Caco-2 (cell line): ENCODE measurements at places on chromosomes 5 and 9.

GRCh38 chr5:179668391-179668790 lies 12.4 kb downstream of the CBY3 start:
- DNase-seq, result no peak

GRCh38 chr9:122446819-122447484 lies 30.8 kb downstream of the OR1J1 start:
- DNase-seq, result no peak

- DNase-seq, result no peak
These were observed 49.0 kb downstream of the SPTLC1 start for GRCh38 chr9:92066168-92066567.

DNA sequence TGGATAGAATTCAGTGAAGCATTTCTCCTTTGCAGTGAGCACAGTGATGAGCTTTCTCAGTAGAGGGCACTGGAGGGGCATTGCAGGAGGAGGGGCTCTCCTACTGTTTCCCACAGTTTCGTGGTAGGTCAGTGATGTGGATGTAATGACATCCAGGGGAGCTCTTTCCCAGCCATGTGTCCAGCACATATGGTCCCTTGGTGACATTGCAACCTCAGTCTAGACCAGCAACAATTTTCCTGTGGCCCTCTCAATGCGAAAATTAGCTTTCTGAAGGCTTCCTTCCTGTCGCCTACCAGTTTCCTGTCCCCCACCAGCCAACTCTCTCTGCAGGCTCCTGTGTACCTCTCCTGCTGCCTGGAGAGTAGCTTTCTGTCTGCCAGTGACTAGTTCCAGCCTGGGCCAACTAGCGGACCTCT lies 6.9 kb upstream of the PDCL start:
- DNase-seq, result peak; percentile 20

- DNase-seq, result no peak
These were observed 50.9 kb upstream of the ZNF354B start for GRCh38 chr5:178808886-178809285.

DNA sequence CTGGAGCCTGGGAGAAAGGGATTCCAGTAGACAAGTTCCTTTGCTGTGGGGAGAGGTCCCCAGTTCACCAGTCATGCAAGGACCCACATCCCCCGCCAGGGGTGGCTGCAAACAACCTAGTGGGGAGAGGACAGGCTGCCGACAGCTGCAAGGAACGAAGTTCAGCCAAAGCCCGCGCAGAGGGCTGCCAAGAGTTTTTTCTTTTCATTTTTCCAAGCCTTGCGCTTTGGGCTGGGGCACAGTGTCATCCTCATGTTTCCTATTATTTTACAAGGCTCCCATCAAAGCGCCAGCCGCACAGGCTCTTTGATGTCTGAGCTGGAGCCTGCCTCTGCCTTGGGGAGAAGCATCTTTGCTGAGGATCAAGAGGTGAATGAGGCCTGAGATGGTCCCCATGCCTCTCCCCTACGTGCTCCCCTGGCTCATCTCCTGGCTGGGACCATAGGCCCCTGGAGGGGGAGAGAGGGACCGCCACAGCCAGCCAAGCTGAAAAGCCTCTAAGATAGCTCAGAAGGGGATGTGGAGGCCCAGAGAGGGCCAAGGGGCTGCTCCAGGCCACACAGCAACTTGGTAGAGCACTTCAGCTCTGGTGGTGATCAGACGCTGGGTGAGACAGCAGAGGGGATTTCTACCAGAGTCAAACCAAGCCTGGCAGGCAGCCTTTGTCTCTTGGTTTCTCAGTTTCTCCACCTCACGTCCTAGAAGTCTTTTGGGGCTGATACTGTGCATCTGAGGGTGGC lies 50.4 kb upstream of the SYNPO start:
- DNase-seq, result peak; percentile 58

GRCh38 chr5:140365282-140365681 lies 5.3 kb downstream of the SLC4A9 start:
- no peak for DNase-seq

GRCh38 chr9:118170032-118170955 lies 466.1 kb downstream of the TLR4 start:
- peak; percentile 58 for DNase-seq

DNA sequence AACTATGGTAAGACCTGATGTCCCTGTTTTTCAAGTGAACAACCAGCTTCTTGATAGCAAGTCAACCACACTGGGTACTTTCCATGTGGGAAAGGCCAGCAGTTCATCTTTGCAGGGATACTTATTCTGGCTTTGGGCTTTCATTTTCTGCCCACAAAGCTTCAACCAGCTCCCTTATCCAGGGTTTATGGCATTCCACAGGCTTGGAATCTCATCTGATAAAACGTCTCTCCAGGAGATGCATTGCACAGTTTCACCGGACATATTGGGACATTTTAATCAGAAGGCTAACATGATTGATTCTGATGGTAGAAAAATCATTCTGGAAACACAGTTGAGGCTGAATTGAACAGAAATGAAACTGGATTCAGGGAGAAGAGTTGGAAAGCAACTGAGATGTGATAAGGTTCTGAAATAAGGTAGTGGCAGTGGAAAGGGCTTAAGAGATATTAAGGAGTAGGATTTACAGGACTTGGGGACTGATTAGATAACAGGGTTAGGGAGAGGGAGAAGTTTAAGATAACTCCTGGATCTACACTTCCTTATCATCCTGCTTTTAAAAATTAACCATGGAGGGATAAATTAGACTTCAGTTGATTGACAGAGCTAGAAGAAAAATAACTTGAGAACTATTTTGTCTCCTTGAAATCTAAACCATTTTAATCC lies 195.8 kb upstream of the FBXL7 start:
- DNase-seq, result no peak

DNA sequence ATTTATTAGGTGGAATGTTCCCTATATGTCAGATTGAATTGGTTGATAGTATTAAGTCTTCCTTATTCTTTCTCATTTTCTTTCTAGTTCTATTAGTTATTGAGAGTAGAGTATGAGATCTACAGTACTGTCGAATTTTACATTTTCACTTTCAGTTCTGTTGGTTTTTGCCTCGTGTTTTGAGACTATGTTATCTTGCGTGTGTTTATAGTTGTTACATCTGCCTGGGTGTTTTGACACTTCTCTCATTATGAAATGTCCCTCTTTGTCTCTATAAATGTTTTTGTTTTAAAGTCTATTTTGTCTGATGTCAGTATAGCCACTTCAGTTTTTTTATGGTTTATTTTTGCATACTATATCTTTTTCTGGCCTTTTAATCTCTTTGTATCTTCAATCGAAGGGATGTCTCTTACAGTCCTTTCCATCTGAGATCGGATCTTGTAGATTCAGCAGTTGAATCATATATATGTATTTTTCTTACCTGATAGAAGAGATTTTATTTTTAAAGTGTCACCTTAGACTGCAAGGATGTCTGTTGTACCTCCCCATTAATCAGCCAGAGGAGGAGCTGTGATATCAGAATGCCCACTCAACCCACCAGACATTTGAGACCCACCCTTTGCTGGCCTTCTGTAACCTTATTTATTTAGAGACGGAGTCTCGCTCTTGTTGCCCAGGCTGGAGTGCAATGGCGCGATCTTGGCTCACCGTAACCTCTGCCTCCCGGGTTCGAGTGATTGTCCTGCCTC lies 20.7 kb downstream of the EHMT1 start:
- DNase-seq, result no peak

DNA sequence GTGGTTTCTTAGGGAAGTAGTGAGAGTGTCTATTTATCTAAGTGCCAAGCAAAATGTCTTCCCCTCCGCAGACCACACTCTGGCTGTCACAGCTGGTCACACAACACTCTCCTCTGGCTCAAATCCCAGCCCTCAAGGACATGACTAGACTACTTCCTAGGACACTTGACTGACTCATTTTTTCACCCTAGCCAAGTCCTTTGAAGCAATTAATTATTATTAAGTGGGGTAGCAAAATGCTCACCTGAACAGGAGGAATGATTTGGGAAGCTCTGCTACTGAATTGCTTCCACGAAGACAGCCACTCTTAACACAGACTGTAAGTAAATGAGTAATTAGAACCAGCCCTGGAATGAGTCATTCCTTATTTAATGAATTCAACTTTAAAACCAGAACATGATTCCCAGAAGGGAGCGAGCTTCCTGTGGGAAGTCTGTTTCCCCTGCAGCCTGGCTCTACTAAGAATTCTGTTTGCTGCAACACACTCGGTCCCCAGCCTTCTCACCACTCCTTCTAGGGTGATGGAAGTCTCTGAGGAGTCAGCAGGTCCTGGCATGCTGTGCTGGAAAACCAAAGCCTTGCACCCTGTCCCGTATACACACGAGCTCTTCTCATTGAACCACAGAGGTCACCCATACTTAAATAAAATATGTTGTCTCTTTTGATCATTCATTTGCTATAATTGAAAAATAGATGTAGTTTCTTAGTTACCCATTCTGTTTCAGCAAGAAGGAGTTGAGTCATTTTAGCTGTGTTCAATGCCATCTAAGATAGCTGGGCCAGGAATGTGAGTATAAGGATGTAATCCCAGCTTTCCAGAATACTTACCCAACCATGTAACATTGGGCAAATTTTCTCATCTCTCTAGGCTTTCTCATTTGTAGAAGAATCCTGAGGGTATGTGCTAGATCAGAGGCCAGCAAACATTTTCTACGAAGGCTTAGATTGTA lies 218.6 kb upstream of the RASEF start:
- DNase-seq, result no peak

DNA sequence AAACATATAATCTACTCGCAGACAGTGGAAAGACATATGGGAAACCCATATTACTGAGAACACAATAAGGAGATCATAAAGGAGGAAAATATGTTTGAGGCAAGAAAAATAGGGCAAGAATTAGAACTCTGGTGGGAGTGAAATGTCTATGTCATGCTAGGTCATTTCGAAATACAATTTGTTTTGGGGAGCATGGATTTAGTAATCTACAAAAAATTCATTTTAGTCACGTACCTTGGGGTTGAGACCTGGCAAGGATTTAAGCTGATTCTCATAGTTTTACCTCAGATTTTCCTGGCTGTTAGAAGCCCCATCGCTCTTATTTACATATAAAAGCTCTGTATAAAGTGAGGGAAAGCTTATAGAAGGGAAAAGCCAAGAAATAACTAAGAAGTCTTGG lies 11.5 kb upstream of the CSNK1G3 start:
- DNase-seq, result no peak

GRCh38 chr5:78779262-78779661 lies 130.7 kb upstream of the LHFPL2 start:
- DNase-seq, result no peak

DNA sequence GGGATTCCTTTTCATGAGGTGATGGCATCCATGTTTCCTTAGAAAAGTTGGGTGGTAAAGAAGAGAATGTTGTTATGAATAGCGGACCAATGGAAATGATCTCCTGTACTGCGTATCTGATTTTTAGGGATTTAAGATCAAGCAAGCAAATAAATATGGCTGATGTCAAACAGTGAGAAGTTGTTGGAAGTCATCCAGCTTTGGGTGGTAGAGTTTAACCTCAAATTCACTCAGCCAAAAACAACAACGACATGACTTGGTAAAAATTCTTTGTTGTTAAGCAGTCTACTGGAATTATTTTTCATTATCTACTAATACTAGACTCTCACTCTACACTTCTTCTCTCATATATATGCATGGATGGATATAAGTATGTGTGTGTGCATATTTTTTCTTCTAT lies 426.5 kb downstream of the CTNND2 start:
- DNase-seq, result no peak

GRCh38 chr9:71783120-71783523 lies 14.8 kb upstream of the CEMIP2 start:
- DNase-seq, result no peak

DNA sequence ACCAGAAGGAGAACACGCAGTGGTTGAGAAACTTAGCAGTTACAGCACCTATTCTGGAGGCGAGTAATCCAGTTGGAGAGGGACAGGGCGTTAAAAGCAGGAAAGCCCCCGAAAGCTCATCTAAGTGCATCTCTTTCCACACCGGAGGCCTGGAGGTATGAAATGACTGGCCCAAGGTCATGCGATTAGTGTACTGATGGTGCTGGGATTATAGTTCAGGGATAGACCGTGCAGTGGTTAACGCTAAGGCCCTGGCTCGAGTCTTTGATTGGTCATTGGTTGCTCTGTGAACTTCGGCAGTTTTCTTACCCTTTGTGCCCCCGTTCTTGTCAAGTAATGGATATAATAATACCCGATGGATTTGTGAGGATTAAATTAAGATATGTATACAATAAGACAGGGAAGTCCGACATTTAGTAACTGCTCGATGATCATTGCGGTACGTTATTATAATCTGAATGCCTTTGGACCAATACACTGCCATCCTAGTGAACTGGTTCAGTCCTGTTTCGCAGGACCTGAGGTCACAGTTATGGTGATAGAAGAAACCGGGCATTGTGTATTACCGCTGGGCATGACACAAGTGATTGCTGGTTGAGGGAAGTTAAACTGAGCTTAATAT lies 960 bp downstream of the CANX start:
- DNase-seq, result peak; percentile 24

- no peak for DNase-seq
These were observed 13.0 kb upstream of the SUSD3 start for GRCh38 chr9:93045521-93045920.

DNA sequence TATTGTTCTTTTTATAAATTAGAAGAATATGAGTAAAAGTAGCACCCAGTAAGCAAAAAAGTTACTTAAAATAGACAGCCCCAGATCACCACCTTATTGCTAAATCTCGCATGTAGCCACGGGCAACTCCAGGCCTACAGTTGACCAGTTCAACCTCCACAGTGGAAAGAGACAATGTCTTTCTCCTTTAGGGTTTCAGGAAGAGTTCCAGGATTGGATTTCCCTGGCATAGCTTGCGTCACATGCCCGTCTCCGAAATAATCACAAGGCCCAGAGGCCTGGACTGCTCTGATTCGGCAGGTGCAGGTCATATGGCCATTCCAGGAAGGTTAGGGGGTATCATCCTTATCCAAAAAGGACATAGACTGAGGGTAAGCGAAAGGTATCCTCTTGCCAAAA lies 9.9 kb upstream of the PFDN1 start:
- DNase-seq, result no peak

DNA sequence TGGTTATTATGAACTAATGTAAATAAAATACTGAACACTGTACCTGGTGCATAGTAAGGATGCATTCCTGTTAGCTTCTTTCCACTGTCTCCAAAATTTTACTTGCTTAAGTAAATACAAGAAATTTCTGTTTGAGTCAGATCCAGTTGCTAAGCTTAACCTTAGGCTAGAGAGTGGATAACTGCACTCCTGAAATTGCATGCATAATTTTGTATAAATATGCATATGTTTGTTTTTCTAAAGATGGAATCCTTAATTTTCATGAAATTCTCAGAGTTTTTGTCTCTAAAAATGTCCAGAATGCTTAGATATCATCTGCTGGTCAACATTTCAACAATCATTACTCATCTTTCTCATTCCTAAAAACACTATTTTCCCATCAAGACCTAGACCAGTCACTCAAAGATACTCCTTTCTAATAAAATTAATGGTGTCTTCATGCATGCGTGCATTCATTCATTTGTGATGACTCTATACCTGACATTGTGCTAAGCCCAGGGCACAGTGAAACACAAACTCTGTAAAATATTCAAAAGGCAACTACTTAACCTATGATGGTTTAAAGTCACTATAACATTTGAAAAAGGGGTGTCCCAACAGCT lies 284.8 kb downstream of the SEC61B start:
- DNase-seq, result no peak

GRCh38 chr9:19409401-19410194 lies 789 bp downstream of the ACER2 start:
- peak; percentile 36 for DNase-seq
